ENCODE measurements at places on chromosomes 2 and 18.

- DNase-seq: no peak
Measured at GRCh38 chr2:234003972-234004617, 46.4 kb upstream of the SPP2 start.

DNA sequence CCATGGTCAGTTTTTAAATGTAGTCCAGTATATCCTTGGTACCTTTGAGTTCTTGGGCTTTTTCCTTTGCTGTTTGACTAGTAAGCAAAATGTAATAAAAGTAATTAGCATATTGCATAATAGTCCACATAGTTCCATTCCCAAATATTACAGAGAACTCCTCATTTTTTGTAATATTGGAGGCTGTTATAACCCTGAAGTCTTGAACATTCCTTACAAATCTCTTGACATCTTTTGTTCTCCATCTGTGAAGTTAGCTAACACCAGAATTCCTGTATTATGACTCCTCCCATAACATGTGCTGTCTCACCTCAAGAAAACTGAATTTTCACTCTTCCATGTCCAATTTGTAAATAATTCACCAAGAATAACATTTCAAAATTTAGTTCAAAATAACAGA is 17.1 kb downstream of the CREB1 start:
- no peak for DNase-seq

- DNase-seq: no peak
Measured at GRCh38 chr18:40676668-40677067, 1278.4 kb upstream of the PIK3C3 start.

- no peak for DNase-seq
Measured at GRCh38 chr2:72115110-72116080, 32.3 kb downstream of the CYP26B1 start.

GRCh38 chr18:12515550-12515949 is 107.8 kb downstream of the PRELID3A start:
- no peak for DNase-seq

DNA sequence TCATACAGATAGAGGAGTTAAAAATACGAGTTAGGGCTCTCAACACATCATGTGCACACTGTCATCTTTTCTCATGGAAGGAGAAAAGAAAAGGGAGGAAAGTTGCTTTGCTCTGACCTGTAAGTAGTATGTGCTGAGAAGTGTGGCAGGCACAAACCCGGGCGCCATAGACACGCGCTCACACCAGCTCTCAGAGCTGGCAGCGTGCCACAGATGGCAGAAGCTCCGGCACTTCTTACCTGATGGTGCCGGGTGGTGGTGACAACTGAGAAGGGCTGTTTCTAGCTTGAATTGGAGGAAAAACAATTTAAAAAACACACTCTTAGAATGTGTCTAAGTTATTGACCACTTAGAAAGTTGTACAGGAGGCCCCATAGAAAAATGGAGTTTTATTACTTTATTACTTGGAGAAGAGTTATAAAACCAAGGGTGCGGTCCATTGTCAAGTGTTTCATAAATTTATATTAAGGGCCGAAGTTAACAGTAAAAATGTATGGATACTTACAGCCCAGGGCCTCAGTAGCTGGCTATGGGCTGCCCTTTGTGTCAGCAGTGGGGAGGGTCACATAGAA is 92.2 kb downstream of the DPP4 start:
- DNase-seq: no peak

GRCh38 chr2:161147856-161148255 is 12.4 kb upstream of the TANK start:
- DNase-seq: no peak

- DNase-seq: no peak
Measured at GRCh38 chr2:95356821-95357700, 45.4 kb upstream of the FAHD2A start.

DNA sequence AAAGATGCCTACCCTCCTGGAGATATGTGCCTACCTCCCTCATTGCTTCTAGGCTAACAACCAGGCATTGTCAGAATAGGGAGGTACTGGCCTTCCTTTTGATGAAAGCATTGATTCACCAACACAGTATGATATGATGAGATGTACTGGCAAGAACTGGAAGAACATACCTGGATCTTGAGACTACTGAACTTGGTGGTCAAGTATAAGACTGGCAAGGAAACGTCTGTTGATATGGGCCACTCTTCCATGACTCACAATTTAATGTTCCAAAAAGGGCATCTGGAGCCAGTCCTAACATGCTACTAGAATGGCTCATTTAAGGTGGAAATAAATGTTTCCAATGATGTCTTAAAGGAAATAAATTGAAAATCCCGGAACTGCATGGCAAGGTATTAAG is 18.1 kb downstream of the DTNB start:
- DNase-seq: no peak

DNA sequence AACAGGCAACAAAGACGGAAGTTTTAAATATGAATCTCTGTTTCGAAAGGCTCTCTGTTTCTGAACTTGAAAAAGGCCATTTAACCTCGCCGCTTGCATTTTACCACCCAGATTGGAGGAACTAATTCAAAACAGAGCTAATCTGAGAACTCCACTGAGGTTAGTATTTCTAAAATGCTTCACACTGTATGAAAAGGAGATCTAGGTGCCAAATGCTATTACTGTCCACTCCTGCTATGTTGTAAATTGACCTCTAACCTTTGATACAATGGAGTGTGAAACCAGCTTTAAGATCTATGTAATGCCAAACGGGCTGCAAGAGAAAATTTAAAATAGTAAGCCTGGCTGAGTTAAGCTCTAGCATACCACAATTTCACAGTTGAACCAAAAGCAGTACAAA is 364.5 kb downstream of the IRS1 start:
- DNase-seq: no peak

DNA sequence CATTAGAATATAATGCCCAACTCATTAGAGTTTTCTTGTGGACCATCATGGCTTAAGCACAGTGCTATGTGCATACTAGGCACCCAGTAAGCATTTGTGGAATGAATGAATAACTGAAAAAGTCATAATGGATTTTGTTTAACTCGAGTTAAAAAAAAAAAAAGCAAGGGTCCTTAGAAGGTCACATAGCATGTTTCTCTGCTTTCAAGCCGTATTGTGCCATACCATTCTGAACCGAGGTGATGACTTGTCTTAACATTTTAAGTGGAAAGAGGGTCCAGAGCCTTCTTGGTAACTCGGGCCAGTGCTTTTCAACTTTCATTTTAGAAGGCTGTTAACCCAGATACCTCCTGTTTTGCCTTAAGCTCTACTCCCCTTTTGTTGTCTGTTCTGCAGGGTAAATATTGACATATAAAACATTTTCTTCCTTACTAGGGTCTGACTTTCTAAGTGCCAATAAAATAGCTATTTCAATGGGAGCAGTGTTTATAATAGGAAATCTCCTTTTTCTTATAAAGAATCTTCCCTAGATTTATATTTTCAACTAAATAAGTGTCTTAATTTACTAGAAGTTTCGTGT is 787 bp upstream of the ADGRF3 start:
- DNase-seq: no peak

- no peak for DNase-seq
Measured at GRCh38 chr2:212692466-212692865, 153.9 kb upstream of the ERBB4 start.

DNA sequence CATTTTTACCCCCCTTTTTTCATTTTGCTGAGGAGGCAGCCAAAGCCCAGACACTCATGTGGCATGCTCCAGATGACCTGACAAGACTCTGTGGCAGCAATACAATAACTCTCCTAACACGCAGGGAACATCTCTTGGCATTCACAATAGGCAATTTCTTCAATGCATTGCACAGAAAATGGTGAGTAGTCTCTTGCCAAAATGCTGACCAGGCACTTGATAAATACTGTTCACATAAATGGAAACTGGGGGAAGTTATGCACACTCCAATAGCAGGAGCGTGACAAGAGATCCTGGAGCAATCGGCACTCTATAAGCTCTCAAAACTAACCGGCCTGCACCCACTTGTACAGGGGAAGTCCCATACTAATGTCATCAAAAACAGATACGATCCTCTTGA is 66.3 kb downstream of the NBAS start:
- no peak for DNase-seq

GRCh38 chr2:156329927-156330726 is 2.4 kb downstream of the NR4A2 start:
- DNase-seq: no peak

- DNase-seq: no peak
Measured at GRCh38 chr2:6896930-6897759, 19.6 kb downstream of the RSAD2 start.

DNA sequence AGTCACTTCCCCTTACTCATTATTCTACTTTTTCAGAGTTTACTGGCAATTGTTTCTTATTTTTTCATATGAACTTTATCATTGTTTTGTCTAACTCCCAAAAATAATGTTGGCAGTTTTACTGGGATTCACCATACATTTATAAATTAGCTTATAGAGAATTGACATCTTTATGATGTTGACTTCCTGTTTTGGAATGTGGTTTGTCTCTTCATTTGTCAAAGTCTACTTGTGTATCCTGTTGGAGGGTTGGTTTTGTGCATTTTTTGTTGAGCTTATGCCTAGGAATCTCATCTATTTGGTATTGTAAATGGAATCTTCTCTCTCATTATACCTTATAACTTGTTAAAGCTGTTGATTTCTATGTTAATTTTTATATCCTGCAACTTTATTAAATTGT is 16.4 kb downstream of the EPC2 start:
- no peak for DNase-seq

- DNase-seq: no peak
Measured at GRCh38 chr2:11009891-11010290, 98.2 kb downstream of the KCNF1 start.

- DNase-seq: no peak
Measured at GRCh38 chr2:98902209-98903063, 33.6 kb downstream of the CRACDL start.

GRCh38 chr18:55166260-55166598 is 207.0 kb upstream of the CCDC68 start:
- no peak for DNase-seq

DNA sequence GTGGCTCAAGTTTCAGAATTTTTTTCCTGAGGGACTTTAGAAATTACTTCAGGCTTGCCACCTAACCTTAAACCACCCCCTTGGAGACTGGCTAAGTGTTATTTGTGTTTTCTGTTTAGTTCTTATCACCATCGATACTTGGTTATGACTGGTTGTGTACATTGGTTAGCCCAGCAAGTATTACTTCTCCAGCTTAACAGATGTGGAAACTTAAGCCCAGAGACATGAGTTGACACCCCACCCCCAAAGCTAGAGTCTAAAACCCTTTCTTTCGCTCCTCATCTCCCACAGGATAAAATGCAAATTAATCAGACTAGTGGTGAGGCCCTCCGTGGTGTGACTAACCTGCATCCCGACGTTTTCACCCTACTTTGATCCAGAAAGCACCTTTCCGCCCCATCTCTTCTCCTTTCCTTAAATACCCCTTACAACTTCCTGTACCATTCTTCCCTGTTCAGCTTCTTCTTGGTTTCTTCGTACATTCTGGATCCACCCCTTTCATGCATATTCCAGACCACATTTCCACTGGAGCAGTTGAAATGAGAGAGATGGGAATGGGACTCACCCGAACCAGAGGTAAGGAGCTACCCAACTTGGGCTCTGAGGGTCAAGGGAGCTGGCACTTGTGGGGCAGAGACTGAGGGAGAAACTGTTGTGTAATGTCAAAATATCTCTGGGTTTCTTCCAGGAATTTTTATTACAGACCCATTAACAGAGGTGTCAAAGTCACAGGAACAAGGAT is 819 bp upstream of the MAP3K2 start:
- no peak for DNase-seq

DNA sequence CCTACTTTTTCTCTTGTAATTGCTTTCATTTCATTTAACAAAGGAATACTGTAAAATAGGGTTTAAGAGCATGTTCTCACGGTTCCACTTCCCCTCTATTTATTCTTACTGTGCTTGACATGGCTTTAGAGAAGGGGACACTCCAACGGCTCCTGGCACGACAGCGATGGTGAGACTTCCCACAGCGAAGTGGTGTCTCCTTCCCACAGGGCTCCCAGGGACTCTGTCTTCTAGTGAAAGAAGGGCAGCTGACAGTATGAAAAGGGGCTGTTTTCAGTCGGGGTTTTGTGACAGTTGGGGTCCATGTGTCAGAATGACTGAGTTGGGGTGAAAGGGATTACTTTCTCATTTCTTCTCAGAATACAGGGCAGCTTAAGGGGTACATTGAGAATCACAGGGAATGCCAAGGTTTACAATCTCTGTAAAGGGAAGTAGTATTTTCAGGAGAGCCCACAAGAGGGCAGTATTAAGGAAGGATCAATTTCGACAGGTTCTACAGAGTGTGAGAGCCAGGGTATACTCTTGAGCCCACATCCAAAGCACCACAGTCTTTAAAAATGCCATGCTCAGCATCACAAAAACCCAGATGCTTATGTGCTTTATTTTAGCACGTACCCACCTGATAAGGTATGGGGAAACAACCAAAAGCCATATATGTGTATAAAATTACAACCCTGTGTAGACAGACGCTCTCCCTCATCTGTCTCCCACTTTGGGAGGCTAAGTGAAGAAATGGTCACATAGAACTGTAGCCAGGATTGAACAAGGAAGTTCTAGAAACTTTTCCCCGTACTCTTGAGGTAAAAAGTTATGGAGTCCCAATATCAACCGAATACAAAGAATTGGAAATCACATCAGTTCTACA is 31.3 kb upstream of the RAPGEF4 start:
- DNase-seq: no peak

- DNase-seq: no peak
Measured at GRCh38 chr2:105460048-105460732, 61.3 kb upstream of the FHL2 start.

DNA sequence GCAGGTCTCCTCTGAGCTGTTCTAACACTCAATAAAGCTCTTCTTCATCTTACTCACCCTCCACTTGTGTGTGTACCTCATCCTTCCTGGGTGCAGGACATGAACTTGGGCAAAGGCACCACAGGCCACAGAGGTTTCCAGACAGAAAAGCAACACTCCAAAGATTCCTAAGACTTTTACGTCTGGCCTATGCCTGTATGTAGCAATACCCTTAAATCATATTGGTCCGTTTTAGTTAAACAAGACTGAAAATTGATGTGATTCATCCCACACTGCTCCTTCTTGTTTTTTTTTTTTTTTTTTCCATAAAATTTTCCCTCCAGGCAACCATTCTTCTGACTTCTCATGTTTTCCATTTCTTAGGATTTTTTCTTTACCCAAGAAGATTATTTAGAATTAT is 404.3 kb downstream of the PID1 start:
- no peak for DNase-seq

DNA sequence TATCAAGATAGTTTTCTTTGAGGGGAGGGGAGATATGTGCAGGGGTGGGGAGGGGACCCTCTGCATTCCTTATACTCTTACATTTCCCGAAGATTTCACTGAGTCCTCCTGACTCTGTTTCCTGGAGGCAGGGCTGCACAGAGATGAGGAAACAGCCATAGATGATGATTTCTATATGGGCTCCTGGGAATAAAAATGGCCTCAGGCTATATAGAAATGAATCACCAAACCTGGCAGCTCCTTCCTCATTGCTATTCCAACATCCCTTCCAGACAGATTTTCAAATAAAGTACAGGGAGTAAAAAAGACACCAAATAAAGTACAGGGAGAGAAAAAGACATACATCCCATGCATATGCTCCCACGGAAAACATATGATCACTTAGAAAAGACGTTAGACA is 474.8 kb upstream of the RAB6C start:
- no peak for DNase-seq

GRCh38 chr2:233023007-233023760 is 9.3 kb upstream of the NEU2 start:
- DNase-seq: no peak

GRCh38 chr18:41703744-41704530 is 251.1 kb upstream of the PIK3C3 start:
- DNase-seq: no peak

GRCh38 chr2:187769437-187769836 is 215.2 kb upstream of the TFPI start:
- no peak for DNase-seq

GRCh38 chr2:9251154-9252001 is 44.8 kb downstream of the ASAP2 start:
- DNase-seq: no peak

All from GM06990 (cell line).